Epithelial cell of alveolus of lung (primary cell): ENCODE measurements at places on chromosomes 1 and 21. TPM values are rescaled to one million over a fixed set of nuclear protein-coding genes. Genes with fewer than 3 reads are reported as not detected.

The LMX1A gene
- total RNA-seq: not detected in 2 replicates

The KRTAP20-3 gene
- not detected in 2 replicates for total RNA-seq

The CKS1B gene
- 43.8 and 135 TPM in 2 replicates for total RNA-seq

The DCST1 gene
- total RNA-seq: not detected in 2 replicates

The CD34 gene
- 0.26 and 2.1 TPM in 2 replicates for total RNA-seq

The DNM3 gene
- total RNA-seq: 0.91 and 1.6 TPM in 2 replicates

The SLC22A15 gene
- 0.32 and 1.9 TPM in 2 replicates for total RNA-seq

The LPAR3 gene
- total RNA-seq: 1.9 and 28.6 TPM in 2 replicates

The PHGDH gene
- 116 and 349 TPM in 2 replicates for total RNA-seq
